ENCODE measurements at places on chromosomes 12 and 14.

- DNase-seq = peak; percentile 96
Measured at GRCh38 chr14:85607651-85608081, 77.7 kb downstream of the FLRT2 start.

- DNase-seq = no peak
Measured at GRCh38 chr12:96326628-96327227, 73.5 kb downstream of the CDK17 start.

DNA sequence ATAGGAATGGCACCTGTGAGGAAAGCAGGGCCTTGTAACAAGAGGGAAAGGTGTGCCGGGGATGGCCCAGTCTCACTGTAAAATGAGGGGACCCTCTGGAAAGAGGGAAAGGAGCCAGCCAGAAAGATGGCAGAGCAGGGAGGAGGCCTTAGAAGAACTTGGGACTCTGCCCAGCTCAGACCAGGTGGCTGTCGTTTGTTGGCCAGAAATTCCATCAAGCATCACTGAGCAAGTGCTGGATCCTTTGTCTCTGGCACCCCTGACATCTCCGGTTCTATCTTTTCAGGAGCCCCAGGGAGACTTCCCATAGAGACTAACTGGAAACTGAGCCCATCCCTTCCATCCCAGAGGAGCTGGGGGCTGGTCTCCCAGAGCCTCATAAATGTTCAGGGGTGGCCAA is 43.3 kb downstream of the DEGS2 start:
- no peak for DNase-seq

- DNase-seq = no peak
Measured at GRCh38 chr12:22353615-22354325, 19.3 kb upstream of the ST8SIA1 start.

GRCh38 chr12:75852143-75852542 is 179.4 kb downstream of the PHLDA1 start:
- DNase-seq = peak; percentile 69

DNA sequence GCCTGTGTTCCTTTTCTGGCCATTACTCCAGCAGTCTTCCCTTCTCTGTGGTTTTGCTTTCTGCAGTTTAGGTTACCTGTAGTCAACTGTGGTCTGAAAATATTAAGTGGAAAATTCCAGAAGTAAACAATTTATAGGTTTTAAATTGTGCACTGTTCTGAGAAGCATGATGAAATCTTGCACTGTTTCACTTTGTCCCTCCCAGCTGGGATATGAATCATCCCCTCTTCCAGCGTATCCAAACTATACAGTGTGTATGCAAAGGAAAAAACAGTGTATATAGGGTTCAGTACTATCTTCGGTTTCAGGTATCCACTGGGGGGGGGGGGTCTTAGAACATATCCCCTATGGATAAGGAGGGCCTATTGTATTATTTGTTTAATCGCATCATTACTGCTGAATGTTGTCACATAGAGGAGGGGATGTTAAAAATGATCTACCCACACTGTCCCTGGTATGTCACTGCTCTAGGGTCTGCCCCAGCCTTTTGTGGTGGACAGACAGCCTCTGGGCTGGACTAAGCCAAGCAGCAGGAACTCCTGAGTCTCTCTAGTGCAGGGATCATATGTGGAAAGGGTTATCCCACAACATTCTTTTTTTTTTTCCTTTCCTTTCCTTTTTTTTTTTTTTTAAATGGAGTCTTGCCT is 109.1 kb upstream of the MAX start:
- DNase-seq = peak; percentile 75

GRCh38 chr12:127941332-127941731 is 325.6 kb upstream of the TMEM132C start:
- DNase-seq = no peak

- DNase-seq = no peak
Measured at GRCh38 chr14:36916668-36917067, 255.0 kb downstream of the PAX9 start.

DNA sequence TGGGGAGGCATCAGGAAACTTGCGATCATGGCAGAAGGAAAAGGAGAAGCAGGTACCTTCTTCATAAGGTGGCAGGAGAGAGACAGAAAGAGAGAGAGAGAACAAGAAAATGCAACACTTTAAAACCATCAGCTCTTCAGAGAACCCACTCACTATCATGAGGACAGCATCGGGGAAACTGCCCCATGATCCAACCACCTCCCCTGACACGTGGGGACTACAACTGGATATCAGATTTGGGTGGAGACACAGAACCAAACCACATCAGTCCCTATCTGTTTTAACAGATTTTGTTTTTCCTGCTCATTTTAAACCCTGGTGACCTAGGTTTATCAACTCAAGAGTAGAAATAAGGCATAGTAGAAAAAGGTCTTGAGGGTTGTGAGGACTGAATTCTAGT is 210.1 kb upstream of the PLXNC1 start:
- no peak for DNase-seq

DNA sequence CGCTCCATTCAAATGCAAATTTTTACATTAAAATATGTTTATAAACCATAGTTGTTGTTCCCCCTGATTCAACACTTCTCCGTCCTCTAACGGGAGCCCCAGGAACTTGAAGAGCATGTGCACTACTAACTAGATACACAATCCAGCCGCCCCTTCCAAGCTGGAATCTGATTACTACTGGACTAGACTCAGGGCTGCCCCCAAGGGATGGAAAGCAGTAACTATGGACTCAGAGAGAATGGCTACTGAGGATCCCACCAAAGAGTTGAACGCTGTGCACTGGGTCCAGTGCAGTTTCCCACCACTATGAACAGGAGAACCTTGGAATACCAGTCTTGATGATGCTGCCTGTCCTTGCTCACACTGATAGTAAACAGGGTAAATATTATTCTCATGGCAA is 48.6 kb upstream of the PCNX1 start:
- no peak for DNase-seq

- DNase-seq = no peak
Measured at GRCh38 chr12:38289396-38289795, 27.2 kb upstream of the ALG10B start.

DNA sequence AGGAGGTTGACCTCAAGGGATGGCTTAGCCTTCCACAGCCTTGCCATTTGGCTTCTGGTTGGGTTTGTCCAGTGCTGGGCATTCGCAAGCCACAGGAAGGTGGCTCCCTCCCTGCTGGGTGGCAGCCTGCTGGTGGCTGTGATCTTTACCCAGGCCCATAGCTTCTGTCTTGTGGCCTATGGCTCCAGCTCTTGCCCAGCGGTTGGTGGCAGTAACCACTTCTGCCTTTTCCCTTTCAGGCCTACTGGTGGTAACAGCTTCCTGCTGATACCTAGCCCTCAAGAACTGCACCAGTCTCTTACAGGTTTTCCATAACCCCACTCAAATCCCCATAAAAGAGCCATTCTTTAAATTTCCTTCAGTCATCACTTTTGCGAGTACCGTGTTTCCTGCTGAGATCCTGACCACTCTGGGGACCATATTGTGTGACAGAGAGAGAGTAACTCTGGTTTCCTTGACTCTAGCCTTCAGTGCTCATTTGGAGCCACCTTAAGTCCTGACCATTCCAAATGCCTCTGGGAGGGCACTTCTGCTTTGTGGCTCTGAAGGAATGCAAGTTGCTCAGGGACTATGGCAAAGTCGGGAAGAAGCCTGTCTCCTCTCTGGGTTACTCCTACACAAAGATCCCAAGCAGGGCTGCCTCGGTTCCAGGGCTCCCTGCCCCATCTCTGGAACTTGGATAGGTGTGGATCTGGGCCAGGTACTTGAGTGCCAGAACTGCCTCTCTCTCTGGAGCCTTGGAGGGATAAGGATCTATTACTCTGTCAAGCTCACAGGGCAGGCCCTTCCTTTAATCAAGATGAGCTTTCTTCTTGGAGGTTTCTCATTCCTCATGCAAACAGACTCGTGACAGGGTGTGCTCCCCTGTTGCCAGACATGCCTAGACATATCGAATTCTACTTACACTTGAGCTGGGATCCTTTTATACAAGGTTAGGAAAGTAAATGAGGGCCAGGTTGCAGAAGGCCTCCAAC is 2.9 kb upstream of the NYNRIN start:
- DNase-seq = no peak

GRCh38 chr12:1529862-1530591 is 64.4 kb downstream of the FBXL14 start:
- no peak for DNase-seq

- DNase-seq = no peak
Measured at GRCh38 chr12:96263449-96263902, 69.3 kb downstream of the ELK3 start.

GRCh38 chr12:65630555-65630954 is 193.7 kb upstream of the HMGA2 start:
- DNase-seq = no peak

DNA sequence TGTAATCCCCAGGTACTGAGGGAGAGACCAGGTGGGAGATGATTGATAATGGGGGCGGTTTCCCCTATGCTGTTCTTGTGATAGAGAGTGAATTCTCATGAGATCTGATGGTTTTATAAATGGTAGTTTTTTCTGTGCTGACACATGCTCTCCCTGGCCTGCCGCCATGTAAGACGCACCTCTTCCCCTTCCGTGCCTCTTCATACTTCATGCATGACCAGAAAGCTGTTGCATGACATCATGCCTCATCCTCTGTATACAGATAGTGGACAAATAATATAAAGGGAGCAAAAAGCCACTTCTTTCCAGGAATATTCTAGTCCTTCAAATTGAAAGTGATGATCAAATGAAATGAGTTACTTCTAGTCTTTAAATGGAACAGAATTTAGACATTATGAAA is 47.3 kb upstream of the LRIG3 start:
- peak; percentile 75 for DNase-seq

DNA sequence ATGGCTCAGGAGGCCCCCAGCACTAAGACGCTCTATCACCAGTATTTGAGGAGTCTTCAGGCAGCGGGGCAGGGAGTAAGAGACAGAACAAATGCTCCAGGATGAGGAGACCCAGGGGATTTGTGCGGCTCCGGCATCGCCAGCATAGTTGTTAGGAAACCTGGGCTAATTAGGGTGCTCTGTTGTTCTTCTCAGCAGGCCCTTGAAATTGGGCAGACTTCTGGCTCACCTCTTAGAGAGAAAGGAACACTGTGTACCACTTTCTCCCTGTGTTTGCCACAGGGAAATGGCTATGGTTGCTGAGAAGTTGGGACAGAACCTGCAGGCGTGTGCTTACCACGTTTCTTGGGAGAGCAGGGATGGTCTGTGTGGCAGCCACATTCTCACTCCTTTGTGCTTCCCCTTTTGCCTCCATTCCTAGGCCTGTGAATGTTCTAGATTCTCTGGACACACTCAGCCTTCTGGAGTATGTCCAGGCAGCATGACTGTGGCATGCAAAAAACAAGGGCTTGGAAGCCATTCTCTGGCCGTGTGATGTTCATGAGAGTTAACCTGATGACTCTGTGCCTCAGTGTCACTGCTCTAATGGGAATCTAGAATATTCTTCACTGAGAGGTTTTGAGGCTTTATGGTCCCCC is 109.0 kb downstream of the CHST11 start:
- DNase-seq = peak; percentile 85

DNA sequence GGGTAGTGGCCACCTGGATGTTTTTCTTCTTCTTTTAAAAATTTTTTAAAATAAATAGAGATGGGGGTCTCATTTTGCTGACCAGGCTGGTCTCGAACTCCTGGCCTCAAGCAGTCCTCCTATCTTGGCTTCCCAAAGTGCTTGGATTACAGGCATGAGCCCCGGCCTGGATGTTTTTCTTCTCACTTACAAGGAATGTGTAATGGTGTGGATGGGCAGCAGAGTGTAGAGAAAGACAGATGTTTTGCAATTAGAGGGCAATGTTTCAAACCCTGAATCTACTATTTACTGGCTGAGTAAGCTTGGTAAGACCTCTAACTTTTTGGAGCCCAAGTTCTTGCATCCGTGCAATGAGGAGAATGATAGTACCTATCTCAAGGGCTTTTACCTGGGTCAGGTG is 48.1 kb downstream of the ADCK1 start:
- peak; percentile 61 for DNase-seq

GRCh38 chr12:104230304-104231095 is 14.9 kb downstream of the TXNRD1 start:
- DNase-seq = no peak

DNA sequence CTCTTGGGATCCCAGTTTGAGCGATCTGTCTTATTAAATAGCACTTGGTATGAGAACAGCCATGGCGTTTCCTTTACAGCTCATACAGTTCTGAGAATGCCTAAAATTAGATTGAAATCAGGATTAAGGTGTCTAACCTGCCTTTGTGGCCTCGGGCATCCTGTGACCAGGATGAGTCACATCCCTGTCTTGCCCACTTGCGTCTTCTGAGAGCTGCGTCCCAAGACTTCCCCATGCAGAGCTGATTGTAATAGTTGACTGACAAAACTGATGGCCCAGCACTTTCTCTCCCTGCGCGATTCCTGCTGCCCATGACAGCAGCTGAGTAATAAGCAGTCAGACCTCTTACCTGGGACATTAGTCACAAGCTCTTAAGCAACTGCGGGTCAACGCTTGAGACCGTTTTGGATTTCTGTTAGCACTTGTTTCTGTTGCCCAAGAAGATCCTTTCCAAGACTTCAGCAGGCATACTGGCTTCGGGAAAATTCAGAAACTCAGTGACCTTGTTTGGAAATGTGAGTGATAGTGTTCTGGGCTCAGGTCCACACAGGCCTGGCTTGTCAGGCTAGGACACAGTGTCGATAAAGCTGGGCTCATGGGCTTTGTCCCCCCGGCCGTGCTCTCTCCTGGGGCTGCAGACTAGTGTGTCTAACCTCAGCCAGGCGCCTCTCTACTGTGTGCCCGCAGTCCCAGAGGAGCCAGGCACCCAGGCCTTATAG is 169.9 kb upstream of the HIF1A start:
- DNase-seq = peak; percentile 91

GRCh38 chr12:20442322-20442721 is 74.0 kb downstream of the PDE3A start:
- DNase-seq = no peak

DNA sequence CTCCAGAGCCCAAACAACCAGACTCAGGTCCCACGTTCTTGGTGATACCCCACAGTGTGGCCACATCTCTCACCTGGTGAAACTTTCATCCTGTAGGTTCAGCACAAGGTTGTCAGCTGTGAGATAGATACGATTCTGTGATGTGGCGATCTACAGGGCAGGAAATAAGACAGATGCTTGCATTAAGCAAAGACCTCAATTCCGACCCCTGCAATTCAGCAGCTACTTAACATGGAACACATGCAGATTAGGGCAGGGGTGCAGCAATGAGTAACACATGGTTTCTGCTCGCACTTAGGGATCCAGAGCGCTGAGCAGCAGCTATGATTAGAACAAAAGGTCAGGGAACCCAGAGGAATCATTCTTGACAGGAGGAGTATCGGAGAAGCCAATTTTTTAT is 4.1 kb downstream of the PHB2 start:
- DNase-seq = no peak

GRCh38 chr14:63454863-63455622 is 88.1 kb downstream of the PPP2R5E start:
- peak; percentile 68 for DNase-seq

DNA sequence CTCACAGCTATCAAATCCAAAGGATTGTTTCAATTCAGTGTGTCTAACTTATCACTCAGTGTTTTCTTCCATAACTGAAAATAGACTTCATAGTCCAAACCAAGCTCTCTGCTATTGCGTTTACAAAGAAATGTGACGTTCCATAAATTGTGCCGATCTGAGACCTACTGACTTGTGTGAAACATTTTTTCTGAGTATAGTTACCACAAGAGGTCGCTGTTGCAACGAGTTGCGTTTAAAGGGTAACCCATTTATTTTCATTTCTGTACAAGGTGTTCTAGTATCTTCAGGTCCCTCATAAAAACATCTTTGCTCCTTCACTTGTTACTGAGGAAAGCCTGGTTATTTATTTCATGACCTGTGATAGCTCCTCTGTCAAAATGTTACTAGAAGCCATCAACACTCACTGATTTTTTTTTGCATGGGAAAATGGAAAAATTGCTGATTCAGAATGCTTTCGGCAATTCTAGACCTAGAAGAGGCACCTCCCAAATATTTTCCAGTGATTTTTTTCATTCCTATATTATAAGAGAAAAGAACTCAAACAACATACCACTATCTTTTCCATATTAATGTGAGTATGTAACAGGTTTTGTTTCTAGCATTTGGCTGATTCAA is 60.9 kb upstream of the OR4E1 start:
- peak; percentile 59 for DNase-seq
